ENCODE measurements at places on chromosomes 5 and 9. TPM values are rescaled to one million over a fixed set of nuclear protein-coding genes. Genes with fewer than 3 reads are reported as not detected.
A peak's percentile ranks its signal among the peaks of the same experiment; 100 is the strongest.

DNA sequence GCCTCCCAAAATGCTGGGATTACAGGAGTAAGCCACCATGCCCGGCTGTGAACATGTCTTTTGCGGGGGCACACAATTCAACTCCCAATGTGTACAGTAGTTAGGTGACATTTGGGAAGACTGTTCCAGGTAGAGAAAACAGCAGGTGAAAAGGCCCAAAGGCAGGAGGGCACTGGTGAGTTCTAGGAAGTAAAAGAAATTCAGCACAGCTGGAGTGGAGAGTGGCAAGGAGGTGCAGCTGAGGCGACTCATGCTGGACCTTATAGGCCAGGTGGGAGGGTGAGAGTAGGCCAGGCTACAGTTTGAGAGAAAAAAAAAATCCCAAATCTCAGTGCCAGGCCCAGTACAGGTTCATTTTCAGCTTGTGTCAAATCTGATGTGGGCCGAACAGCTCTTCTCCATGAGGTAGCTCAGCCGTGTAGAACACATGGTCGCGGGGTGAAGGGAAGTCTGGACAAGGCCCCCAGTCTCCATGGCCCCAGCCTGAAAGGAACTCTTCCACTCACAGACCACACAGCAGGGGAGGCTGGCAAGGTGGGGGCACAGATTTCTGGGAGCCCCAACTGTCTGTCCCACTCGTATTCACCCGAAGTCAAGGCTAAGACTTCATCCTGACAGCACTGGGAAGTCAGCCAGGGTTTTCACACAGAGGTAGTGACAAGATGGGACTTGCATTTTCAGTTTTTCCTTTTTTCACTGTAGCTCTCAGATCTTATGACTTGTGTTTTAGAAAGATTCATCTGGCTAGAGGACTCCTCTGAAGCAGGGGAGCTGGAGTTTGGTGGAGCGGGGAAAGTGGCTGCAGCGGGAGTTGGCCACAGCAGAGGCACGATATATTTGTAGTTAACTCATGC lies 4.5 kb upstream of the HNRNPAB start:
- no peak overlapping the region for H3K27ac ChIP-seq
- H3K27me3 ChIP-seq: peaks cover 6% of the 10 kb centered on the region
- no peak overlapping the region for H3K4me3 ChIP-seq
- peaks cover 7% of the 10 kb centered on the region for H3K4me1 ChIP-seq

DNA sequence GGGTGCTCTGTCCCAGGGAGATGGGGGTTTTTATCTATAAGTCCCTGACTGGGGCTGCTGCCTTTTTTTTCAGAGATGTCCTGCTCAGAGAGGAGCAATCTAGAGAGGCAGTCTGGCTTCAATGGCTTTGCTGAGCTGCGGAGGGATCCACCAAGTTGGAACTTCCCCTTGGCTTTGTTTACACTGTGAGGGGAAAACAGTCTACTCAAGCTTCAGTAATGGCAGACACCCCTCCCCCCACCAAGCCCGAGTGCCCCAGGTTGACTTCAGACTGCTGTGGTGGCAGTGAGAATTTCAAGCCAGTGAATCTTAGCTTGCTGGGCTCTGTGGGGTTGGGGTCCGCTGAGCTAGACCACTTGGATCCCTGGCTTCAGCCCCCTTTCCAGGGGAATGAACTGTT lies 375.8 kb downstream of the RAB3C start:
- peaks cover 13% of the 10 kb centered on the region for H3K27me3 ChIP-seq
- no peak overlapping the region for H3K27ac ChIP-seq
- H3K4me3 ChIP-seq: no peak overlapping the region
- no peak for DNase-seq

DNA sequence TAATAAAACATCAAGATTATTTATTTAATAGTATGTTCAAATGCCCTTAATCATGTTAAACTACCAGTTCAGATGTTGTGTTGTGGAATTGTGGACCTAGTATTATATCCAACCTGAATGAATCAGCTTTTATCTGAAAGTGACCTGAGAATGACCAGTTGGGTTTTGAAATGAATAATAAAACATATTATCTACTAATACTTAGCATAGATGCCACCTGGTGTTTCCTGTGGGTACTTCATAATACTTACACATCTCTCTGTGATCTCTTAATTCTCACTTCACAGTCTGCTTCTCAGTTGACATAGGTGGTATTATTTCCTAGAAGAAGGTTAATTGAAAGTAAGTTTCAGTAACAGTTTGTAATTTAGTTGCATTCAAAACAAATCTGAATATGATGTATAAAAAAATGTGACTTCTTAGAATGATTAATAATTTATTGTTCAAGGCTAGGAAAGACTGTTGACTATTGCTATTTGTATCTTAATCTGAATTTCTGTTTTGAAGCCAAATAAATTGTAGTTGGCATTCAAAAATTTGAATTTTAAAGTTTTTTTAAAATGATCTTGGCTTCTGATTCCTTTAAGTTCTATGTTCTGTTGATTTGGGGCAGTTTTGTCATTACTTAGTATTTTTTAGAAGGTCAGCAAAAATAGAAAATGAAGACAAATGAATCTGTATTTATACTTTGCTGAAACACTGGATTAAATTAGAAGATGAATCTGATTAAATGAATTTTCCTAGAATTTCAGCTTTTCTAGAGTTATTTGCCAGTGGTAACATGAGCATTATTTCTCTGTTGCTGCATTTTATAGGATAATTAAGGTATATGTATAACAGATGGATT lies 48.2 kb downstream of the KIF2A start:
- peaks cover 39% of the 10 kb centered on the region for H3K36me3 ChIP-seq
- peaks cover 8% of the 10 kb centered on the region for H3K4me1 ChIP-seq
- no peak overlapping the region for H3K27ac ChIP-seq
- no peaks in the 10 kb centered on the region for H3K27me3 ChIP-seq
- no peak overlapping the region for H3K4me3 ChIP-seq

DNA sequence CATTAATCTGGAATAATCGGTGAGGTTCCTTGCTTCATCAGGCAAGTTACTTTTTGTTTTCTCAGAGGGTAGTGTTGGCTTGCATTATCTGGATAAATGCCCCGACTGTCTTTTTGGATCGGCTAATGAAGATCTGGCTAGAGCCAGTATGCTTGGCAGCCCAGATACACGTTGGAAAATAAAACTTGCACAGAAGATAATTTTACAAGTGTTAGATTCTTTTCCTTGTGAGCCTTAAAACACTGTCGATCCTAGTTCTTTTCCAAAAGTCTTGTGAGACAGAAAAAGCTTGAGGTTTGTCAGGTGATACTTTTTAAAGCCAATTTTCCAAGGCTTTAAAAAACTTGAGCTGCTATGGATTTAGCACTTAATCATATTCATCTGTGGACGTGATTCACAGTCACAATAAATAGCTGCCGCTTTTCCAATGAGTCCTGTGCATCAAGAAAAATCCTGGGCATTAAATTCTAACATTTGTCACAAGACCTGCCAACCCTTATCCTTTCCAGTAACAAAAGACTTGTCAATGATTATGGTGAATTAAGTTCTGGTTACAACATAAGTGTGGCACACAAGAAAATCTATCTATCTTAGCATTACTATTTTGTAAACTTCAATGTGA lies 68.5 kb downstream of the PRLR start:
- H3K27me3 ChIP-seq: peaks cover 5% of the 10 kb centered on the region
- H3K4me3 ChIP-seq: no peak overlapping the region
- no peak overlapping the region for H3K27ac ChIP-seq
- DNase-seq: no peak

- H3K27me3 ChIP-seq: no peaks in the 10 kb centered on the region
- DNase-seq: no peak
- peaks cover 36% of the 10 kb centered on the region for H3K4me1 ChIP-seq
- H3K4me3 ChIP-seq: no peak overlapping the region
- H3K36me3 ChIP-seq: peaks cover 6% of the 10 kb centered on the region
These were observed 95.3 kb downstream of the FBXW11 start for GRCh38 chr5:171911152-171911551.

GRCh38 chr5:138833726-138834480 lies 41.2 kb downstream of the LRRTM2 start:
- H3K36me3 ChIP-seq: no peaks in the 10 kb centered on the region
- H3K27ac ChIP-seq: no peak overlapping the region
- DNase-seq: no peak

GRCh38 chr5:113109344-113109743 lies 132.7 kb downstream of the DCP2 start:
- DNase-seq: no peak
- no peaks in the 10 kb centered on the region for H3K4me1 ChIP-seq
- H3K27me3 ChIP-seq: peaks cover 3% of the 10 kb centered on the region
- H3K36me3 ChIP-seq: no peaks in the 10 kb centered on the region
- no peak overlapping the region for H3K4me3 ChIP-seq
- H3K27ac ChIP-seq: no peak overlapping the region

- no peak for DNase-seq
- H3K4me3 ChIP-seq: no peak overlapping the region
- no peaks in the 10 kb centered on the region for H3K36me3 ChIP-seq
- H3K27me3 ChIP-seq: peaks cover 12% of the 10 kb centered on the region
- peaks cover 17% of the 10 kb centered on the region for H3K4me1 ChIP-seq
- no peak overlapping the region for H3K27ac ChIP-seq
These were observed 140.1 kb upstream of the MOCS2 start for GRCh38 chr5:53249529-53250200.

- no peaks in the 10 kb centered on the region for H3K4me1 ChIP-seq
- no peak for DNase-seq
- no peaks in the 10 kb centered on the region for H3K27me3 ChIP-seq
- no peak overlapping the region for H3K4me3 ChIP-seq
- no peaks in the 10 kb centered on the region for H3K36me3 ChIP-seq
These were observed 315.7 kb downstream of the MAT2B start for GRCh38 chr5:163821142-163821541.

DNA sequence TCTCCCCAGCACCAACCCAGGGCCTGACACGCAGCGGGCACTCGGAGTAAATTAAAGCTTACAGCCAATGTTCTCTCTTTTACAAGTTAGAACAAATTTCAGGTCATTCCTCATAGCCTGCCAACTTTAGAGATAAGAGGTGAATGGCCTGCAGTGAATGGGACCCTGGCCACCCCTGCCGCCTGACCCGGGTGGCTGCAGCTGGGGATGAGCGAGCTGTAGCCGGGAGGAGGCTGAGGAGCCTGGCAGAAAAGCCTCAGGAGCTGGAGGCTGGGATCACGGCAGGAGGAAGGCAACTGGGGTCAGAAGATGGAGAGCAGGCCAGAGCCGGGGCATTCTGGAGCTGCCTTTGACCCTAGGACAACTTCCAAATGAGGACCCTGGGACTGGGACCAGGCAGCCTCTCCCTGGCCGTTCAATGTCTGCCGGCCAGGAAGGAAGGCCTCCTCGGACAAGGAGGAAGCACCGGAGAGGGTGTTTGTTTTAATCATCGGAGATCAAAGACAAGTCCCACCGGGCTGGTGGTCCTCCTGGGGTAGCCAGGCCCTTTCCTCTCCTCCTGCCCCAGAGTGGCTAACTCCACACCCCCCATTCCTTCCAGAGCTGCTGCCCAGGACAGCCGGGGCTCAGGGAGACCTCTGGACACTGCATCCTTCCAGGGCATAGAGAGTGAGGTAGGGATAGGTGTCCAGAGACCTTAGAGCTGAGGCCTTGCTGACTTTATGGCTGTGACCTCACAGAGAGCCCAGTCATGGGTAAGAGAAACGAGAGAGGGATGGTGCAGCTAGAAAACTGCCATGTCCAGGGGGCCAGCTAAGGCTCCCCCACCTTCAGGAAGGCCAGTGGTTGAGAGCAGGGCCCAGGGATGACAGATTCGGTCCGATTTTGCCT lies 87.3 kb upstream of the LMX1B start:
- H3K4me3 ChIP-seq: no peak overlapping the region
- H3K4me1 ChIP-seq: peaks cover 17% of the 10 kb centered on the region
- H3K27ac ChIP-seq: no peak overlapping the region
- DNase-seq: no peak
- H3K36me3 ChIP-seq: no peaks in the 10 kb centered on the region

DNA sequence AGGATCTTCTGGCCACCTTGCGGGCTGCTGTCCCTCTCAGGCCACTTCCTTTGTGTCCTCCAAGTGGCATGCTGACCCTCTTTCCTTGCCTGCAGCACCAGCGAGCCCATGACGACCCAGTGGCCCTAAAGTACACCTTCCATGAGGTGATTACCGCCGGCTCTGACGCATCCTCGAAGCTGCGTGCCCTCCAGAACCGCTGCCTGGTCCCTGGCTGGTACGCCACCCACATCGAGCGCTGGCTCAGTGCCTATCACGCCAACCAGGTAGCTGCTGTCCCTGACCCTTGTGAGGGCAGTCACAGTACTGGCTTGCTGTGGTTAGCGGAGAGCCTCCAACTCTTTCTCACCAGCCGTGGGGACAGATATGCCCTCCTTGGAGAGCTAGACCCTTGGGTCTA lies 40.2 kb downstream of the NDST1 start:
- H3K36me3 ChIP-seq: no peaks in the 10 kb centered on the region
- no peak for DNase-seq
- H3K27ac ChIP-seq: no peak overlapping the region
- H3K4me1 ChIP-seq: no peaks in the 10 kb centered on the region
- H3K27me3 ChIP-seq: no peaks in the 10 kb centered on the region
- H3K4me3 ChIP-seq: no peak overlapping the region

DNA sequence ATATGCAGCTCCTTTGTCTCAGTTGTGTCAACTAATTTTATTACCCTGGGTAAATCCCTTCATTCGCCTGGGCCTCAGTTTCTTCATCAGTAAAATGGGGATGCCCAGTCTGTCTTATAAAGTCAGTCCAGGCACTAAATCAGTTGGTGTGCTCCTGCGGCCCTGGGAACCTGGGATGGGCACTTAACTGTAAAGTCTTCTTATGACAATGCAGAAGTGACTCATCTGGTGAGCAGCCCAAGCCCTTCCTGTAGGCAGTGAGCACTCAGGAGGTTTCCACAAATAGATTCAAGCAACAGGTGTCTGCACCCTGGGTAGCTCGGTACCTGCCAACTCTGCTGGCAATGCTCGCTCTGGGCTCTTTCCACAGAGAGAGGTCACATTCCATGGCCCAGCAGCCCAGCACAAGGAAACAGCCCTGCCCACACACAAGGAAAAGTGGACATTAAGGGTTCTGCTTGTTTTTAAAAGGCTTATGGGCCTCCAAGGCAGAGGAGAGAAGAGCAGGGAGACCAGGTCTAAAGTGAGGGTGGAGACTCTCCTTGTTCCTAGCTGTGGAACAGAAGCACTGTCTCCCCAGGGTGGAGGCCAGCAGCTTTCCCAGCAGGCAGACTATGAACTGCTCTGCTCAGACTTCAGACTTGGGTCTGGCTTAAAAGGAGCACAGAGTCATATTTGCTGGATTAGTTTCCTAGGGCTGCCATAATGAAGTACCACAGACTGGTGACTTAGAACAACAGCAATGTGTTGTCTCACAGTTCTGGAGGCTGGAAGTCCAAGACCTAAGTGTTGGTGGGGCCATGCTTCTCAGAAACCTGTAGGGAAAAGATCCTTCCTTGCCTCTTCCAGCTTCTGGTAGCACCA lies 89.7 kb upstream of the ADRA1B start:
- H3K36me3 ChIP-seq: no peaks in the 10 kb centered on the region
- H3K4me1 ChIP-seq: peaks cover 5% of the 10 kb centered on the region
- no peak overlapping the region for H3K27ac ChIP-seq
- H3K27me3 ChIP-seq: peaks cover 3% of the 10 kb centered on the region
- no peak for DNase-seq

- peaks cover 1% of the 10 kb centered on the region for H3K27me3 ChIP-seq
- H3K4me1 ChIP-seq: peaks cover 34% of the 10 kb centered on the region
- H3K4me3 ChIP-seq: peak overlapping the region; percentile 98
- H3K27ac ChIP-seq: no peak overlapping the region
- peaks cover 16% of the 10 kb centered on the region for H3K36me3 ChIP-seq
These were observed 1.9 kb downstream of the MIGA2 start for GRCh38 chr9:129038109-129038852.

Gene MEIKIN
- not detected for total RNA-seq

Gene SLC23A1
- 0.75 TPM for total RNA-seq

Gene GCNT4
- 2.3 TPM for total RNA-seq

Gene SHROOM1
- 0.98 TPM for total RNA-seq

Gene ZBTB34
- 8.7 TPM for total RNA-seq

Gene MVB12B
- total RNA-seq: 7.3 TPM

Gene TRAF1
- 64.3 TPM for total RNA-seq

Gene ENTPD2
- total RNA-seq: not detected

Gene TAF1L
- total RNA-seq: not detected

Gene TXN
- total RNA-seq: 209 TPM

Gene ROR2
- 0.55 TPM for total RNA-seq

Gene SLC9A3
- total RNA-seq: 2.2 TPM

Gene MFAP3
- total RNA-seq: 26.3 TPM

Measured in activated CD4-positive, alpha-beta T cell treated with anti-CD3 and anti-CD28 coated beads, Interleukin-2, amount 10 ng/mL, durations not matched to agents 7 days and 5 days (primary cell).